Activated CD4-positive, alpha-beta T cell treated with anti-CD3 and anti-CD28 coated beads, Interleukin-2, Interleukin-6, amounts not matched to agents 100 ng/mL and 50 ng/mL, durations not matched to agents 16 hours and 8 hours (primary cell): ENCODE measurements at places on chromosomes 3 and 15.

DNA sequence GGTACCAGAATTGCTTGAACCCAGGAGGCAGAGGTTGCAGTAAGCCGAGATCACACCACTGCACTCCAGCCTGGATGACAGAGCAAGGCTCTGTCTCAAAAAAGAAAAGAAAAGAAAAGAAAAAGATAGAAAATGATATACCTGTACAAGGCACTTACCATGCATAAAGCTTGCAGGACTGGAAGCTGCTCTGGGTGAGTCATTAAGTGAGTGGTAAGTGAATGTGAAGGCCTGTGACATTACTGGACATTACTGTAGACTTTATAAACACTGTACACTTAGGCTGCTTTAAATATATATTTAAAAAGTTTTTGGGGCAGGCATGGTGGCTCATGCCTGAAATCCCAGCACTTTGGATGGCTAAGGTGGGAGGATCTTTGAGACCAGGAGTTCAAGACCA is 99.2 kb downstream of the SLMAP start:
- no peak for DNase-seq

GRCh38 chr15:97731859-97732258 is 228.6 kb upstream of the ARRDC4 start:
- DNase-seq: no peak

DNA sequence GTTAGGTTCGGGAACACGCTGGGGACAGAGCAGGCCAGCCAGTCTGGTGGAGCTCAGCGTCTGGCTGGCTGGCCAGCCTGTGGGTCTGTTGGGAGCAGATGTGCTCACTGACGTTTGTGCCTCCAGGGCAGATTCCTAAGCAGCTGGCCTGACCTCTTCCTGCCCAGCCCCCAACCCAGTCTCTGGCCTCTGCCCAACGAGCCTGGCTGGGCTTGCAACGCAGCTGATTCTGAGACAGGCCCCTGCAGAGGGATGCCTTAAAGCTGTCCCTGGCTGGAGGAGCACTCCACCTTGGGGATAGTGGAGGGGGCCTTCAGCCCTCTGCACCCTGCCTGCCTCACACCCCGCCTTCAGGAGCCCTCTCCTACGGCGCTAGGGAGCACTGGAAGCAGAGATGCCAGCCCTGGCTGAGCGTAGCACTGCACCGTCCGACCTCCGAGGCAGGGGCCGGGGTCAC is 46.0 kb downstream of the KLF13 start:
- no peak for DNase-seq

DNA sequence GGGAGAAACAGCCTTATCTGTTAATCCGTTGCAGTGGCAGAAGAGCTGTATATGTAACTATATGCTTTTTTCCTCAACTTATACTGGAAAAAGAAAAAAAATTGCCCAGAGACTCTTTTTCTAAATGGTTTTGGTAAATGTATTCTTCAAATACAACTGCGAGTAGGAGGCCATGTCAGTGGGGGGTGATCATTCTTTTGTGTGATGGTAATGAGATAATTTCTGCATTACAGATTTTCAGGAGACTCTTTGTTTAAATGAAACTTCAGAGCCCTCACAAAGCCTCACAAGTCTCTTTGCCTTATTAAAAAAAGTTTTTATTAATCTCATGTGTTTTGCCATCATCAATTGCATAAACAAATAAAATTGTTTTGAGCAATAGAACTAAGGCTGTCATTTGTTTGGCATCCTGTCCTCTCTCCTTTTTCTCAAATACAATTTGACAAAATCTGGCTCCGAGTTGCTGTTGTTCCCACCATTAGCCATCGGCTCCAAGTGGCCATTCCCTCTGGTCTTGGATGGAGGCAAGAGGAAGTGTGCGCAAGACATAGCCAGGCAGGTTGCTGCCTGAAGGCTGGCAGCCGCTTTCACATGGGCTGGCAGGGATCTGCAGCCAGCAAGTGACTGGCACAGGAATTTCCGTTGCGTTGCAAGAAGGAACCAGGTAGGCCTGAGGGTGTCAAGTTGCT is 116.7 kb downstream of the FNDC3B start:
- DNase-seq: no peak

DNA sequence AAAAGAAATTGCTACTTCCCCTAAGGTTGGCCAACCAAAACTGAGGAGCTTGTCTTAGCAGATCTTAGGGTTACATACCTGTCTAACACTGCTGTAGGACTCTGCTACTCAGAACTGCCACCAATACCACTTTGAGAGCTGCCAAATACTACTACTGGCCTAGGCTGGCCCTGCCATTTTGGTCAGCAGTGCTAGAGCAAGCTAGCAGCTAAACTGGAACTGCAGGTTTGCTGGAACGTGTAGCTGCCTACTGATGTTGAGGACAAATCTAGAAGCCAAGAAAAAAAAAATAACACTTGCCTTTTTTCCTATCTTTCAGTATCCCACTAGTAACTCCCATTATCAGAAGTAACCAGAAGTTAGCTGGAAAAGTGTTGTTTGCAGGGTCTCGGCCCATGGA is 387.4 kb downstream of the RBMS3 start:
- DNase-seq: no peak

GRCh38 chr3:143831208-143831607 is 17.1 kb downstream of the SLC9A9 start:
- DNase-seq: peak; percentile 69

GRCh38 chr3:195508185-195508584 is 34.9 kb downstream of the PPP1R2 start:
- no peak for DNase-seq

DNA sequence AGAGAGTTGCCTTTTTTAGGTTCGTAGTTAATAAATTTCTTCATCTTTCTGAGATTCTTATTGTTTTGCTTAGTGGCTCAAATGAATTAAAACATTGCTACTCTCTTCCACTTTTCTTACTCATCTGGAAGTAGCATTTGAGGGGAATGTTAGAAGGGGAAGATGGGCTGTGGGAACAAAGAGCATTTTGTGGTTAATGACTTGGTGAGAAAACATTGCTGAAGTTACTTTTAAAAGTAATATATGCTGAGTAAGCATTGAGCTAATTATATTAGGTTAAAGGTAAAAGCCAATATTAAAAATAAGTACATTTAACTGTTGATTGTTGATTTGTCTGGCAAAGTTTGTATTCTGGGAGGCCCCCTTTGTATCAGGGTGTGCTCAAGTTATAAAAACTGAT is 5.7 kb downstream of the MORF4L1 start:
- DNase-seq: no peak

- no peak for DNase-seq
Measured at GRCh38 chr3:115396801-115397200, 226.5 kb upstream of the GAP43 start.

DNA sequence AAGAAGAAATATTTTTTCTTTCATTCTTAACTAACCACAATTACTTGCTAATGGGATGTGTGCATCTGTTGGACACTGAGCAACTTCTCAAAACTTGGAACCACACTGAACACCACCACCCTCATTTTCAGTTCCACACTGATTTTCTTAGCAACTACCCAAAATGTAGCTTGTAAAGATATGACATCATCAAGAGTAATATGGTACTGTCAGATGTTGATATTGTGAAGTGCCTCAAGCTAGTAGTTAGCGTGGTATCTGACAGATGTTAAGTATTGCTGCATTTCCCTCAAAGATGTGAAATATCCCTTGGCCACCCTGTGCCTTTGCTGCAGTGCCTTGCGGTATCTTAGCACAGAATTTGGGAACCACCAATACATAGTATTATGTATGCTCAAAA is 9.3 kb downstream of the RFTN1 start:
- DNase-seq: peak; percentile 35

DNA sequence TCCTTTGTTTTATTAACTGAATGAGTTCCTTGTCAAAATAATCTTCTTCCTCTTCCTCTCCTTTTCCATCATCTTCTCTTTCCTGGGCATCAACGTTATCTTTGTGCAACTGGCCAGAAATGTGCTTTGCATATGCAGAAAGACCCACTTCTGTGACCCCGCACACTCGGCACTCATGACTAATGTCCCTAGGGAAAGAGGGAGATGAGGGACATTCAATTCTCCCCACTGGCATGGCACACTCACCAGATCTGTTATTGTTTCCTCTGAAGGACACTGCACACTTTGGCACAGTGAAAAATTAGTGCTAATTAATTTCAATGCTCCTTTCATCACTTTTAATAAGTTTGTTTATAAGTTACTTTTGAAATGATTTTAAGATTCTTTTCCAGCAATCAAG is 34.0 kb downstream of the ZNF106 start:
- no peak for DNase-seq

DNA sequence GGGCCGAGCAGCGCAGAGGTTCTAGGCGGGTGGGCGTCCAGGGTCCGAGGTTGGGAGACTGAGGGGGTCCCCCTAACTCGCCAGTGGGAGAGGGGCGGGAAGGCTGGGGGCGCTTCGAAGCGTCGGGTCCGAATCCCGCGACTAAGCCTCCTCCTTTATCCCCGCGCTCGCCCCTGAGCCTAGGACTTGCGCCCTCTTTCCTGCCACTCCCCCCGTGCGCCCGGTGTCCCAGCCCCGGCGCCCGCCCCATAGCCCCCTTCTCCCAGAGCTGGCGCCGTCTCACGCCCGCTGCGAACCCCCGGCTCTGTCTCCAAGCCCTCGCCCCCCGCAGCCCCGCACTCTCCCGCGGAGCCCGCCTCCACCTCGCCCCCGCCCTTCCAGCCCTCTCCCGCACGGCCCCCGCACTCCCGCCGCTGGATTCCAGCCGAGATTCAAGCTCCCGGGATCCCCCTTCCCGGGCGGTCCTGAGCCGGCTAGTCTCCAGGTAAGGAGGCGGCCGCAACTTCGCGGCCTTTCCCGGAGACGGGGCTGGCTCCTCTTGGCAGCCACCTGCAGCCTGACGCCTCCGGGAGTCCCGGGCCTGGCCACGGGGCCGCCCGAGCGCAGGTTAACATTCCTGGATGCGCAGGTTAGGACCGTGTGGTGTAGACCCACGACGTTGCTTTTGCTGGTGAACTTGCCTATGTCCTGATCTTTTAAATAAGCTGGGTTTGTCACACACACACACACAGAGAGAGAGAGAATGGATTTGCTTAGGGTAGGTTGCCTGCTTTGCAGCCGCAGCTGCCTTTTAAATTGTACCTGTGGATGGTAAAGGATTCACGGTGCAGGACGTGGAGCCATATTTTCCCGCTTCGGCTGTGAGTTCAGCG is 563 bp downstream of the PXYLP1 start:
- peak; percentile 27 for DNase-seq

DNA sequence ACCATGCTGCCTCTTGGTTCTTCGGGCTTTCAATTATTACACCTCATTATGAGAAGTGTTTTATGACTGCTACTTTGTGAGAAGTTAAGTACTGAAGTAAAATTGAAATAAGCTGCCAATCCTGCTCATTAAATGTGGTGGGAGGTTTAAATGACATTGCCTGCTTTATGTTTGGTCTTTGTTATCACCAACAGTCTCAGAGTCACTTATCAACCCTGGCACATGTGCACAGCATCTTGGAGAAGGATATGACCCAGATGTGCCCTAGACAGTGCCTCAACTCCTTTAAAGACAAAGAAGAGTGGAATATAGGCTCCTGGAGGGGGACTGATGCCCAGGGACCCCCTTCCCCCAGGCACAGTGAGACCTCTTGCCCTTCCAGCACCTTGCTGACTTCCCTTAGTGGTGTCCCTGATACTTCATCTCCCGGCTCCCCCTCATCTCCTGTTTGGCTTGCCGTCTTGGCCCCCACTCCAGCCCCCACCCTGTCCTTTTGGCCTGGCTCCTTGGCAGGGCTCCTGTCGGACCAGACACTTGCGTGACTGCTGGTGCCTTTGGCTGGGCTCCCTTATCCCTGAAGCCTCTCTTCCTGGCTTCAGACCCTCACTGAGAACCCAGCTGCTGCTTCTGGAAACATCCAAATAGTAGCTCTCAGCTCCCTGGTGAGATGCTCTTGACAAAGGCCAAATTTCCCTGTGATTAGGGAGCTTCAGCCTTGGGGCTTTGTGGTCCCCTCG is 39.8 kb downstream of the ARHGAP31 start:
- DNase-seq: no peak

- DNase-seq: no peak
Measured at GRCh38 chr3:24437326-24437725, 57.3 kb downstream of the THRB start.

GRCh38 chr3:52123106-52123725 is 31.0 kb downstream of the POC1A start:
- DNase-seq: peak; percentile 76

GRCh38 chr15:99509686-99510461 is 55.9 kb upstream of the MEF2A start:
- DNase-seq: no peak

GRCh38 chr3:106168962-106169750 is 300.3 kb upstream of the CBLB start:
- DNase-seq: no peak

DNA sequence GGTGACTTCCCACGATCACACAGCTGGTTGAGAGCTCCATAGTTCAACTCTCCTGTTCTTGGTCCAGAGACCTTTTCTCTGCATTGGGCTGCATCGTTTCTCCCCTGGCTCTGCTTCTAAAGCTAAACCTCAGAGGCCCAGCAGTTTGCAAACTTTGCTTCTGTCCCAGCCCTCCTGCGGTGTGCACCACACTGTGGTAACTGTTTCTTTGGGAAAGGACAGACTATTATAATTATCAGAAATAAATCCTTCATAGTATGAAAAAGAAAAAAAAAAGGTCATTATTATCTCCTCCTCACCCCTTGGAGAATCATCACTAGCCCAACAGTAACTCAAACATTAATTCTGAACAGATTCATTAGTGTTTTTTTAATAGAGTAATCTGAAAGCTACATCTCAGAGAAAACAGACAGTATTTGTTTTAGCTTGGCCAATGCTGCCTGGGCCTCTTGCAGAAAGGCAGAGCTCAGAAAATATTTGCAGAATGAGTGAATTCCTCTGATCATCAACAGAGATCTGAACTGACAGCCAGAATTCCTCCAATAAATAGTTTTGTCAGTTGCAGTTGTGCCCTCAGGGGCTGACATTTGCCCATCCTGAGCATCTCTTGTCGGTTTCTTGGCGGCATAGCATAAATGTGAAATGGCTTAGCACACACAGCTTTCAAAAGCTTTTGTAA is 52.9 kb downstream of the BFSP2 start:
- no peak for DNase-seq
